ENCODE measurements at places on chromosomes 12 and 14.

DNA sequence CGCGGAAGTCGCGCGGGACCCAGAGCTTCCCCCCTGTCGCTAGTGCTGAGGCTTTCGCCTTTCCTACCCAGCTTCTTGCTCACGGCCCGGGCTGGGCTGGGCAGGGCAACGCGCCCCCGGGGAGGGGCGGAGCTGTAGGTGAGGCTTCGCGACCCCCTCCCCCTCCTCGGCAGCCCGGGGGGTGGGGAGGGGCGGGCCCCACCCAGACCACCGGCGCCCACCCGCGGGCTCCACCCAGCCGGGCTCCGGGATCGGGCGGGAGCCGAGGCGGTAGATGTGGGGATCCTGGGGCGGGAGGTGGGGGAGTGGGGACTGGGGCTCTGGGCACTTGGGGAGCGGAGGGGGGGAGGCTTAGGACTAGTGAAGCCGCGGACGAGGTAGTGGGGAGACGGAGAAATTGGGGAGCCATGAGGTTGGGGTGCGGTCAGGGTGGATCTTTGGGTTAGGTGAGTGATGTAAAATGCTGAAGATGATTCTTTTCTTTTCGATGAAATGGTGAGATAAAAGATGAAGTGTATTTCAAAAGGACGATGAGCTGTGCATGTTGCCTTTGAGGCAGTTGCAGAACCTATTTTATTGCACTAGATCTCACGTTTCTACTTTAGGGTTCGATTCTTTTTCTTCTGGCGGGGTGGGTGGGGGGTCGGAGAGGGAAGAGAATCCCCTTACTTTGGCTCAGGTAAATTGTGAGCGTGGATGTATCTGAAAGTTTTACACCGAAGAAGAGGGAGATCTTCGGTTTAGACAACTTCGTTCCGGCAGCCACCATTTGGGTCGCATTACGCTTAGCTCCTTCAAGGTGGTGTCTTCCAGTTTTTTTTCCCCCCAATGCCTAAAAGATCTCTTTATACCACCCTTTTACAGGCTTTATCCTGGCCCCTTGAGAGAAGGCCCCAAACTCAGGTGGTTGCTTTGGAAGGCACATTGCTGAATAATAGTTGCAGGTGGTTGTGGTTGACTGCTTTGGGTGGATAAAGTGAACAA is 619 bp downstream of the ERC1 start:
- DNase-seq: no peak

DNA sequence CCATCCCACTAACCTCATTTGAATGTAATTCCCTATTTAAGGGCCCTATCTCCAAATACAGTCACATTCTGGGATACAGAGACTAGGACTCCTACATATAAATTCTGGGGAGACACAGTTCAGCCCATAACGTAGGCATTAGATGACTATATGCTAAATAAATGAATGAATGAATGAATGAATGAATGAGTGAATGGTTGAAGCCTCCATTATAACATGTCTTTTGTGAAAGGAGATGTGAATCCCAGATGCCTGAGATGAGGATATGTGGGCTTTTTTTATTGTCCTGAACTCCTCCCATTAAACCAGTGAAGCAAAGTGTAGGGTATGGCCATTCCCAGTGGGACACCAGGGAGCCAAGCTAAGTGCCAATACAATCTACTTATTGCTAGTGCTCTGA is 20.5 kb upstream of the TMEM233 start:
- no peak for DNase-seq

DNA sequence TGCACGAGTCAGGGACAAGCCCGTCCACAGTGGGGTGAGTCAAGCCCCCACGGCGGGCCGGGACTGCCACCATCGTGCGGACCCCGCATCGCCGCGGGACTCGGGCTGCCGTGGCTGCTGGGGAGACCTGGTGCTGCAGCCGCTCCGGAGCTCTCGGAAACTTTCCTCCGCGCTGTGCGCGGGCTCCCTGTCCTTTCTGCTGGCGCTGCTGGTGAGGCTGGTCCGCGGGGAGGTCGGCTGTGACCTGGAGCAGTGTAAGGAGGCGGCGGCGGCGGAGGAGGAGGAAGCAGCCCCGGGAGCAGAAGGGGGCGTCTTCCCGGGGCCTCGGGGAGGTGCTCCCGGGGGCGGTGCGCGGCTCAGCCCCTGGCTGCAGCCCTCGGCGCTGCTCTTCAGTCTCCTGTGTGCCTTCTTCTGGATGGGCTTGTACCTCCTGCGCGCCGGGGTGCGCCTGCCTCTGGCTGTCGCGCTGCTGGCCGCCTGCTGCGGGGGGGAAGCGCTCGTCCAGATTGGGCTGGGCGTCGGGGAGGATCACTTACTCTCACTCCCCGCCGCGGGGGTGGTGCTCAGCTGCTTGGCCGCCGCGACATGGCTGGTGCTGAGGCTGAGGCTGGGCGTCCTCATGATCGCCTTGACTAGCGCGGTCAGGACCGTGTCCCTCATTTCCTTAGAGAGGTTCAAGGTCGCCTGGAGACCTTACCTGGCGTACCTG is 1.1 kb downstream of the PDE3A start:
- peak; percentile 27 for DNase-seq

DNA sequence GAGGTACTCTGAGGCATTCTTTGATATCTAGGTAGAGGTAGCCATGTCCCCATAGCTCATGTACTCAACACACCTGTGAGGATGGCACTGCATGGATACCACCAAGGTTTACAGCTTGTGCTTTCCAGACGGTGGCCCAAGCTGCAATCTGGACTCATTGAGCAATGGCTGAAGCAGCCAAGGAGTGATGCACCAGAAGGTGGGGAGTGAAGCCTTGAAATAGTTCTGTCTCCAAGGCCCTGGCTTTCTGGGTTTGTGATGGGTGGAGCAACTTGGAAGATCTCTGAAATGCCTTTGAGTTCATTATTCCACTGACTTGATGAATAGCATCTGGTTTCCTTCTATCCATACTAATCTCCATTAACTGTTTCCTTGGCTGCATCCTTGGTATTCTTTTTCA is 290.0 kb upstream of the NOVA1 start:
- DNase-seq: no peak

DNA sequence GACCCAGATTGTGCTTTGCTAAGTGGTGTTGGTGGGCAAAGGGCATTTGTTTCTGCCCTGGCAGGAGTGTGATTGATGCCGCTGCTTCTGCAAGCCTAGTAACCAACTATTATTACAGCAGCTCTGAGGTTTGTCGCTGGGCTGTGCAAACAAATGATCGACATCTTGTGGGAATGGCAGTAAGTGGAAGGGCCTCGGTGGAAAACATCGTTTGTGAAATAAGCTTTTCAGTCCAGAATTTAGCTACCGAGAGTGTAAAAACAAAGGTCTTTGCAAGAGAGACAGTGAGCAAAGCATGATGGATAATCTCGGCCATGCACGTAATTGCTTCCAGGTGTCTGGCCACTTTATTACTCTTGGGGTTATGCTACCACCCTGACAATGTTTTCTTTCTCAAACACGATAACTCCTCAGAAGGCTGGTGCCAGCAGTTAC is 397.7 kb upstream of the PRICKLE1 start:
- no peak for DNase-seq

GRCh38 chr12:120261951-120262851 is 3.3 kb downstream of the PXN start:
- DNase-seq: no peak

- DNase-seq: no peak
Observed at GRCh38 chr12:92753976-92754885, 51.4 kb downstream of the PLEKHG7 start.

DNA sequence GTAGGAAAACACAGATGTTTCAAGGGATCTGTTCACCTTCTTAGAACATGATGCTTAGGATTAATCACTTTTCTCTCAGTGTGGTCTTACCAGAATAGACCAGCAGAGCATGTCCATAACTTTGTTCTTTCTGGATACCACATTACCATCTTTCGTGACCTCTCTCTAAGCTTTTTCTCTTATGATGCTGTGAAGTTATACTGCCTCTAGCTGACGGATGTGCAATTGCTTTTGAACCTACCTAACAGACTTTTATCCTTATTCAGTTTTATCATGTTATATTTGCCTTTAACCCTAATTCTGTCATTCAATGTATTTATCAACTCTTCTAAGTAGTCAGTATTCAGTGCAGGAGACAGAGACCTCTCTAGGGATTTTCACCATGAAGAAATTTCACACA is 246.7 kb downstream of the DACT1 start:
- DNase-seq: no peak

DNA sequence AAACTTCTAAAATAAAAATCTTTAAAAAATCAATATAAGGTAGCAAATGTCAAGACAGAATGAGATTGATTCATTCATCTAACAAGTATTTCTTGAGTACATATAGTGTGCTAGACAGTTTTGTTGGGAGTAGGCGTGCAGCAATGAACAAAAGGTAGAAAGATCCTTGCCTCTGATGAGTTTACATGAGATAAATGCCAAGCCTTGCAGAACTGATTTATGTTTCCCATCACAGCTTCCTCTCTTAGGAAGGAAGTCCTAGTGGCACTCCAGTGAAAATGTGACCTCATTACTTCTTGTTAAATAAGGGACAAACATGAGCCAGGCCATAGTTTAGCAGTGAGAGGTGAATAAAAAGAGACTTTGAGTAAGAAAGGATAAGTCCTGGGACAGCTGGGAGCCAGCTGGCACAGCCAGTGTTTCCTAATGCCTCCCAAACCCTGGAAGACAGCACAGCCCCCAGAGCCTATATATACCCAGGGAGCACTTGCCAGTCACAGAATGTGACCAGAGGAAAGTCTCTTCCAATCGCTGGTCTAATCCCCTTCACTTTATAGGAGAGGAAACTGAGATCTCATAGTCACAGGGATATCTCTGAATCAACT is 4.7 kb upstream of the COCH start:
- DNase-seq: no peak

- DNase-seq: no peak
Observed at GRCh38 chr12:15662983-15663659, 126.1 kb downstream of the EPS8 start.

DNA sequence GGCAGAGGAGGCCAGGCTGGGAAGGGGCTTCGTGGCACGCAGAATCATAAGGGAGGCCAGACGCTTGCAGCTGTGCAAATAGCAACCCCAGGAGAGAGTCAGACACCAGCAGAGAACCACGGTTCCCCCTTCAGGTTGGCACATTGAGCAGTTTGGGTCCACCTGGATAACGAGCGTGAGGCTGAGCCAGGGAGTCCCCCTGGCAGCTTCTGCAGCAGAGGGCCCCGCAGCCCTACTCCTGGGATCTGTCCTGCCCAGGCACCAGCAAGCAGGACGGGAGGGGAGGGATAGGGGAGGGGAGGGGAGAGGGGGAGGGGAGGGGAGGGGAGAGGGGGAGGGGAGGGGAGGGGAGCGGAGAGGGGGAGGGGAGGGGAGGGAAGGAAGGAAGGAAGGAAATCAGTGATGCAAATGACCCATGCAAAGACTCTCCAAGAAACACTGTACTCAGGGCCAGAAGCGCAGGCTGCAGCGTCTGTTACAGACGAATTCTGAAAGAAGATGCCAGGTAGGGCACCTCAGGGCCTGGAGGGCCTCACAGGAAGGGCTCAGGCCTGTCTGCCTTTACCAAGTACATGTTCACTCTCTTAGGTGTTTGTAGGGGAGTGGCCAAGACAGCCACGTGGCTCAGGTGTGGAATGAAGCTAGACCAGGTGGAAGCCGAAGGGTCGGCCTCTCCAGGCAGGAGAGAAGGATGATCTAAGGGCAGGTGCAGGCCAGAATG is 32.3 kb upstream of the MMP17 start:
- DNase-seq: no peak

DNA sequence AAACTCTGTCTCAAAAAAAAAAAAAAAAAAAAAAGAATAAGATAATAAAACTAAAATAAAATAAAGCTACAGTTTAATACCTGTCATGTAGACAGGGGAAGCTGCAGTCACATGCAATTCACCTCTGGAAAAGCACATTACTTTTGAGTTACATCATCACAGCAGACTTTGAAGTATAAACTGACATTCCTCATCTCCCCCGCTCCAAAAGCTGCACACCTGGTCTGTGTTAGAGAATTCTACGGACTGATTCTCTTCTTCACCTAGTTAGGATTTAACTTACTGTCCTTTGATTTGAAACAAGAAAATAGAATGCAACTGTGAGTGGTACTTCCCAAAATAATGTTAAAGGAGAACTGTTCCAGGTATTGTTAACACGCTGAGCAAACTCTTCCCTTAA is 25.1 kb downstream of the SPPL3 start:
- no peak for DNase-seq

DNA sequence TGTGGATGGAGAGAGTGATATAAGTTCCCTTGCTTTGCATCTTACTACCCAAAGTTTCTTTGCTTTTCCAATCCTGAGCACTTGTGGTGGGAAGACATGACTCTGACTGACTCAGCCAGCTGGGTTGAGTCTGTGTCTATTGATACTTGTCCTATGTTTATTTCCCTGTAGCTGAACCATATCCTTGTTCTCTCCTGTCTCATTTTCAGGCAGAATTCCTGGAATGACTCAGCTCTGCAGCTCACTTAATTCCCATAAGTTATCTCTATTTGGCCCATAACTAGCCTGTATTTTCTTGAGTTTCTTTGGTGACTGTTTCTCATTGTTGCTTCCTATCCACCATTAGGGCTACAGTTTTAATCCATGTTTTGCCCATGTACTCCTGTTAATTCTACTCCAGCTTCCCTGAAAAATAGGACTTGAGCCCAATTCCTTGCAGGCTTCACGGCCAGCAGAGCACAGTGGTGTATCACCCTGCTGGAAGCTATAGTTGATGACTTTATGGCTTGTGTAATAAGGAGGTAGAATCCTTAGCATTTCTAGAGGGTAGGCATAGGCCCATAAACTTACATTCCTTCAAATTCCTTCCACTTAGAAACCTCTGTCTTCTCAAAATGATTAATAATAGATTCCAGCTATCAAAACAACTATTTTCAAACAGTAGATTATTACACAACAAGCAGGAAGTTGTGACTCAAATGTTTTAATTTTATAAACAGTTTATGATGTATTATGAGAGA is 183.1 kb downstream of the TMTC3 start:
- DNase-seq: no peak

DNA sequence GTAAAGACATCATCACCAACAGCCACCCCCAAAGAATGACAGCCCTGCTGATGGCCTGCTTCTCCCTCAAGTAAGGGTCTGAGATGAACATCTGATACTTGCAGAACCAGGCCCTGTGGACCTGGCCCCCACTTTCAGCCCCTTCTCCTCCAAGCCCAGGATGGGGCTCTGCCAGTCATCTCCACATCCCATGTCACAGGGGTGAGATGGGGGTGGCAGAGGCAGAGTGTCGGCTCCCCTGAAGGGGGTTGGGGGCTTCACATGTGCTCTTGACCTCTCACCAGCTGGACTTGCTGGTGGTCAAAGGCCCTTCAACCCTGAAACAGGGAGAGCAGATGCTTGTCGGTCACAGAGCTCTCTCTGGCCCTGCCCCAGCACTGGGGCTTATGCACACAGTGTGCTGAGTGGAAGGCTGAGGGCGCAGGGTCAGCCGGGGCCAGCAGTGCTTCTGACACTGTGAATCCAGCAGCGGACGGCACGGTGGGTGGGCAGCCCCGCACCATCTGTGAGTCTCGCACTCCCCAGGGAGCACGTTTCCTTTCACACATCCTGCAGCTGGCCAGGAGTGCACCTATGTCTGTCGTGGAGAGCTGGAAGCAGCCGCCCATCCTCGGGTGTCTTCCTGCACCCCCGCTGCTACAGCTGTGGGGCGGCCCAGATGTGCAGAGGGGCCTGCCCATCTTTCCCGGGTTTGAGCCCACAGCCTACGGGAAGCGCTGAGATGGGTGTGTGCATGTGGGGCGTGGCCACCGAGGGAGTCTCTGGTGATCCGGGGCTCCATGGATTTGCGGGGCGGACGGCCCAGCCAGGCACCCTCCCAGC is 94.3 kb downstream of the ADGRD1 start:
- no peak for DNase-seq

- no peak for DNase-seq
Observed at GRCh38 chr14:85959063-85959462, 429.1 kb downstream of the FLRT2 start.
